Activated CD8-positive, alpha-beta memory T cell treated with anti-CD3 and anti-CD28 coated beads, Interleukin-2, amount 50 U/mL, for 48 hours (primary cell): ENCODE measurements at places on chromosomes 7 and 10.
A peak's percentile ranks its signal among the peaks of the same experiment; 100 is the strongest.

DNA sequence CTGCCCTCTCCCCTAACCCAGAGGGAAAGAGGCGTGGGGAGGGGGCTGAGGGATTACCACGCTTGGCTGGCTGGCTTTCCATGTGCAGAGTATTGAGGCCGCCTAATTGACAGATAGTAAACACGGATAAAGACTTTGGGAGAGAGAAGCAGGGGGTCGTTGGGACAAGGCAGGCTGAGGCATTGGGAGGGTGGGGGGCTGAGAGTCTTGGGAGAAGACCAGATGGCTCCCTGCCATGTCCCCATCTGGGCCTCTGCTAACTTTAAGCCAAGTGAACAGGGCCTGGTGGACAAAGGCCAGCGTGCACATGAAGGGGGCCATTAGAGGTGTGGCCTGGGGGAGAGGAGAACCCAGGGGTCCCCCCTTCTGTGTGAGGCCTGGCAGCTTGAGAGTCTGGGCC lies 55.4 kb upstream of the MXI1 start:
- no peak for DNase-seq

DNA sequence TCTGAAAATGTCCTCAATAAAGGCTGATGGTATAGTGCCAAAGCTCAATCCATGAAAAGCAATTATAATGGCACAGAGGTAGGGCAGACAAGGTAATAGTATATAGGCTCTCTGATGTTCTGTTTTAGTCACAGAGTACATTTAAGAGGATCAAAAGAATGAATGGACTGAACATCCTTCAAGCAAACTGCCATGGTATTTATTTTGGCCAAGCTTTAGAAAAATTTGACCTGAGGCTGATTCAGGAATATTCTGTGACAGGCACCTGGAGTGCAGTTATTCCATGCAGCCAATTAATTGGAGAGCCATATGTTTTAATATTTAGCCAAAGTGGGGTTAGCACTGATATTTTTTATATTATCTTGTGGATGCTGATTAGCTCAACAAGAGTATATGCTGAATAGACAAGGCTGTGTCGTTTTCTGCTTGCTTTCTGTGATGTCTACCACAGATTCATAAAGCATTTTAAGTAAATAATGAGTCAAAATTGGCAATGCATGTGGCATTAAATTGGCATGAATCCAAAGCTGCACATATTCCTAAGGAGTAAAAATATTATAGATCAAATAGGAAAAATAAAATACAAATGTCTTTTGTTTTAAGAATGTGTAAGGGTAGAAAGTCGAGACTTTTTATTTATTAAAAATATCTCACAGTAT lies 177.4 kb downstream of the PCLO start:
- no peak for DNase-seq

GRCh38 chr7:84182301-84182700 lies 12.3 kb downstream of the SEMA3A start:
- no peak for DNase-seq

DNA sequence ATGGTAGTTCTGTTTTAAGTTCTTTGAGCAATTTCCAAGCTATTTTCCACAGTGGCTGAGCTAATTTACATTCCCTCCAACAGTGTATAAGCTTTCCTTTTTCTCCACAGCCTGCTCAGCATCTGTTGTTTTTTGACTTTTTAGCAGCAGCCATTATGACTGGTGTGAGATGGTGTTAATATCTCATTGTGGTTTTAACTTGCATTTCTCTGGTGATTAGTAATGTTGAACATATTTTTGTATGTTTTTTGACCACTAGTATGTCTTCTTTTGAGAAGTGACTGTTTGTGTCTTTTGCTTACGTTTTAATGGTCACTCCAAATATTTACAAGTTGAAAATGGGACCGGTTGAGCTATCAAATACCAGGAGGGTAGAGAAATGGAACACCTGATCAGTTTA lies 20.4 kb downstream of the GNG11 start:
- DNase-seq, result no peak

GRCh38 chr10:24393201-24393600 lies 184.3 kb downstream of the KIAA1217 start:
- no peak for DNase-seq

DNA sequence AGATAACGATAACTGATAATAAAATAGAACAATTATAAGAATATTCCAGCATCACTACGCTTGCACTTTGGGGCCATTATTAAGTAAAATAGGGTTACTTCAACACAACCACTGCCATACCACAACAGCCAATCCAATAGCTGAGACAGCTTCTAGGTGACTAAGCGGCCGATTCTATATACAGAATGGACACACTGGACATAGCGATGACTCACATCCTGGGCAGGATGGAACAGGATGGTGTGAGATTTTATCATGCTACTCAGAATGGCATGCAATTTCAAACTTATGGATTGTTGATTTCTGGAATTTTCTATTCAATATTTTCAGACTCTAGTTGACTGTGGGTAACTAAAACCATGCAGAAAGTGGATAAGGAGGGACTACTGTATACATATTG lies 920.9 kb downstream of the LRMDA start:
- no peak for DNase-seq

DNA sequence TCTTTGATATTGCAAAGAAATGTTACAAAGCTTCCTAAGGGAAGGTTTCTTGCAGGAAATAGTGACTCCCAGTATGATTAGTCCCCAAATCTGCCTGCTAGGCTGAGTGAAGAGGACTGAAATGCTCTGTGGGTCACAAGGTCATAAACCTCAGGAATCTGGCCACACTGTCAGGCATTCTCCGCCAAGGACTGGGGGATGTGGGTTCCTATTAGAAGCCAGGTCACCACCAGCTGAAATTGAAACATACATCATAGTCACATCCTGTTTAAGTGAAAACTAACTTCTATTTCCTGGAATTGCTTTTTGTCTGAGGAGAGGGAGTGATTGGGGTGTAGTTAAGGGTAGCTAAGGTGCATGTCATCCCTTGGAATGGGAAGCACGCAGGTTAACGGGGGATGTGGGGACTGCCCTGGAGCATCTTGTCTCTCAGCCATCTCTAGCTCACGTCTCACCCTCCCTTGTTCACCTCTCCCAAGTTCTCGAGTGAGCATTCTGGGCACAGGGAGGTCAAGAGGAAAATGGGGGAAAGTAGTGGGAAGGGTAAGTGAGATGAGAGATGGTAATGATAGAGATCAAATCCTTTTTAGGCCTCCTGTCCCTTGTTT lies 12.0 kb upstream of the GSAP start:
- DNase-seq, result no peak

DNA sequence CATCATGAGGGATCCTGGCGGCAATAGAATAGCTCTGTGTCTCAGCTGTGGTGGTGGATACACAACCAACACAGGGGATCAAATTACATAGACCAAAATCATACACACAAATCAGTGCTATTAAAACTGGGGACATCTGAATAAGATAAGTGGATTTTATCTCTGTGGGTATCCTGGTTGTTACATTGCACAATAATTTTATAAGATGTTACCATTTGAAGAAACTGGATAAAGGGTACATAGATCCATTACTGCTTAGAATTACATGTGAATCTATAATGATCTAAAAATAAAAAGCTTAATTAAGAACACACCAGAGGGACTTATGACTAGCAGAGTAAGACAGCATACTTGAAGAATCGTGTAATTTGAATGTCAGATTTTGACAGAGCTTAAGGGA lies 8.2 kb upstream of the FAM3C start:
- DNase-seq, result no peak

DNA sequence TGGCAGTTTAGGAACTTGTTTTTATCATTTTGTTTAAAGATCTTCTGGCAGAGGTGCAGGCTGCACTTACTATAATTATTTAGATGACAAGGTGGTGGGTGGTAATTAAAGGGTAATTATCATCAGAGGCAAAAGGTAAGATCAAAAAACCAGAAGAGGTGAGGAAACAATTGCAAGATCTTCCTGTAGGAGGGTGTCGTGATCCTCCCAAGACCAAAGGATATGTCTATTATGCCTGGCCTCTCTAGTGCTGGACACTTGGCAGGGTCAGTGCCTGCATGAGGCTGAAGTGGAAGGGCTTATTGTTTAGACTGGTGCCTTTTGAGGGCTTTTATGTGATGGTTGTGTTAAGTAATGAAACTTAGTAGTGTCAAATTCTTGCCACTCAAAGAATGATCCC lies 1.8 kb upstream of the WAPL start:
- DNase-seq, result peak; percentile 34

DNA sequence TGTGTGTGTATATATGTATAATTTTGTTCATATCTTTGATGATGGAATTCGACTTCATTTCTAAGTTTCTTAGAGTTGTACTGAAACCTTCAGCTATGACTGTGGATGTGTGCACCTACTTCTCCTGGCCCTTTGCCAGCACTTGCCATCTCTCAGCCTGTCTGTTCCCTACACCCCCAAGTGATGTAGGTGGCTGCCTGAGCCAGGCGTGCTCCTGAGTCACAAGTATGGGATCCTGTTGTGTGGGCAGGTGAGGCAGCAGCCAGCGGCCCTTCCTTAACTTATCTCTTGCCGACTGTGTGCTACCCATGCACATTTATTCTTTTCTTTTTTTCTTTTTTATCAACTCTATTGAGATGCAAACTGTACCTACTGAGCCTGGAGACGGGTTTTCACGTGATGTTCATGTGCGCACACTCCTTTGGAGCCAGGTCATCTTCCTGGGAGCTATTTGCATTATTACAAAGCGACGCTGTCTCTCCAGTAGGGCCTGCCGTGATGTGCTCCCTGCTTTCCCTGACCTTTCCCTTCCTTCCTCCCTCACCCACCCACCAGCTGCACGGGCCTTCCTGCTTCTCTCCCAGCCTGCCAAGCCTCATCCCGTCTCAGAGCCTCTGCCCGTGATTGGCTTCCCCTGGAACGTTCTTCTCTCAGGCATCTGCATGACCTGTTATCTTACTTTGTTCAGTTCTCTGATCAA lies 31.3 kb upstream of the GALNT11 start:
- peak; percentile 59 for DNase-seq

DNA sequence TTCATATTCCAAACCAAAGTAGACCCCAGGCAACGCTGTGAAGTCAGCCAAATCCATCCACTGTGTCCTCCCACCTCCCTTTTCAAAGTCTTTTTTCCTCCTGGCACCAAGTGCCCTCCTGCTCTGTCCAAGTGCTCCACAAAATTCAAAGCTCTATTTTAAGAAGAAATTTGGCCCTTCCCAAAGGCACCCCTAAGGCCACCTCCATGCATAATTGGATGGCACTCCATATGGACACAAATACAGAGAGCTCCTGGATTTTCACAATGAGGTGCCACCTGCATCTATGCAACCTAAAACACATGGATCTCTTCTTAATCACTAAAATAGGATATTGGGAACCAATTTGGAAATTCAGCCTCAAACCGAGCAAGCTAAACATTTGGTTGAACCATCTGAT lies 121.6 kb downstream of the RELN start:
- no peak for DNase-seq

- no peak for DNase-seq
Measured at GRCh38 chr7:99971242-99971641, 4.6 kb downstream of the AZGP1 start.

- no peak for DNase-seq
Measured at GRCh38 chr7:125326666-125327255, 397.1 kb upstream of the POT1 start.
